Thoracic aorta (tissue), 2 donors: ENCODE measurements at places on chromosomes 2 and 18. TPM values are rescaled to one million over a fixed set of nuclear protein-coding genes. Genes with fewer than 3 reads are reported as not detected.
A peak's percentile ranks its signal among the peaks of the same experiment; 100 is the strongest.

- no peak overlapping the region for H3K4me3 ChIP-seq
- no peak overlapping the region for H3K27ac ChIP-seq
- H3K36me3 ChIP-seq = no peaks in the 10 kb centered on the region
- H3K4me1 ChIP-seq = no peaks in the 10 kb centered on the region
Observed at GRCh38 chr2:27815860-27816438, 44.4 kb downstream of the MRPL33 start.

DNA sequence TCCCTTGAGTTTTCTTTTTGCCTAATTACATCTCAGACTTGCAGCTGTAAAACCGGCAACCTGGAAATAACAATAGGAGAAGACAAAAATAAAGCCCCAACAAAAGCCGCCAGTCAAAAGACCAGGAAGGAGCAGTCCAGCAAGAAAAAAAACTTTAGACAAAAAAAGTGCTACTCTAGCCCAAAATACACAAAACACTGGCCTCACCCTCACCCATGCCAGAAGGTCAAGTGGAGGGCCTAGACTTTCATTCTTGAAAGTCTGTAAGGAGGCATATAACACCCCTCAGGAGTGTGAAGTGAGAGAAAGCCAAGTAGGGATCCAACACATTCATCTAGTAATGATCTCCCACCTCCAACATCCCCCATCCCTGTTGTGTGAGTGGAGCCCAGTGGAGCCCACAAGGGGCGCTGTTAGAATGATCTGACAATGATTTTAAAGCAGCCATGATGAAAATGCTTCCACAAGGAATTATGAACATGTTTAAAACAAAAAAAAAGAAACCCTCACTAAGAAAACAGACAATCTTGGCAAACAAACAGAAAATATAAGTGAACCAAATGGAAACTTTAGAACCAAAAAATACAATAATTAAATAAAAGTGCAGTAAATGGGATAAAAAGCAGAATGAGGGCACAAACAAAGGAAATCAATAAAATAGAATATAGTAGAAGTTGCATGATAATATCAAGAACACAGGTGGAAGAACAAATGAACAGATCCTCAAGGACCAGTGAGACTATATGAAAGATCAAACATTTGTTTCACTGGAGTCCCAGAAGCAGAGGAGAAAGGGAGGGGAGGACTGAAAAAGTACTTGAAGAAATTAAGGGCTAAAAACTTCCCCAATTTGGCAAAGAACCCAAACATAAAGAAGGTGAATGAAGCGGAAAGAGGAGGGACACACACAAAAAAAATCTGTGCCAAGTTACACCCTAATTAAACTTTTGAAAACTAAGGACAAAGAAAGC, 23.9 kb downstream of the SESTD1 start:
- peaks cover 27% of the 10 kb centered on the region for H3K4me1 ChIP-seq
- peak overlapping the region; percentile 13 for H3K27ac ChIP-seq
- H3K27me3 ChIP-seq = no peaks in the 10 kb centered on the region
- peak overlapping the region; percentile 8 for H3K4me3 ChIP-seq
- DNase-seq = no peak

DNA sequence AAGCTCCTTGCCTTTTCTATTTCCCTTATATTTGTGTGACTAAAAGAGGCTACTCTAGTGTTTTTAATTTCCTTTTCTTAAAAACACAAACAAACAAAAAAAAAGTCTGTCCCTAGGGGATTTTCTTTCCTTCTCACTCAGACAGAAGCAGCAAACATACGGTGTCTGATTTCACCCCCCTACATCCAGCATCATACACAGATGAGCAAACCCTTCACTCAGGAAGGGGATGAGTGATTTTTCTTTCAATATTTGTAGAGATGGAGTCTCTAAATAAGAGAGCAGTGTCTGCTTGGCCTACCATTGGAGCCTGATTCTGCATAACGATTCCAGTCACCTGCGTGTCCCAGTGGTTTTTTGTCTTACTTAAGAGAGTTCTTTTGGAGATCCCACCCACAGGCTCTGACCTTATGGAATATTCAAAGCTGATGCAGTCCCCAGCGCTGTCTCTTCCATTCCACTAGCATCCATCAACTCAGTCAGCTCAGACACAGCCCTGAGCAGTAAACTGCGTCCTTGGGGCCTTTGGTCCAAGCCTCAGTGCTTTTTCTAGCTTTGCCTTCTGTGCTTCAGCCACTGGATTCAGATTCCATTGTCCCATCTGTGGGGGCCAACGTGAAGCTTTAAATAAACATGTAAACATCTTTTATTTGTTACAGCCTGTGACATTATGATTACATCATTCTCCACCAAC, 52.6 kb upstream of the TPO start:
- no peaks in the 10 kb centered on the region for H3K36me3 ChIP-seq
- H3K27ac ChIP-seq = no peak overlapping the region
- H3K27me3 ChIP-seq = no peaks in the 10 kb centered on the region
- DNase-seq = no peak

DNA sequence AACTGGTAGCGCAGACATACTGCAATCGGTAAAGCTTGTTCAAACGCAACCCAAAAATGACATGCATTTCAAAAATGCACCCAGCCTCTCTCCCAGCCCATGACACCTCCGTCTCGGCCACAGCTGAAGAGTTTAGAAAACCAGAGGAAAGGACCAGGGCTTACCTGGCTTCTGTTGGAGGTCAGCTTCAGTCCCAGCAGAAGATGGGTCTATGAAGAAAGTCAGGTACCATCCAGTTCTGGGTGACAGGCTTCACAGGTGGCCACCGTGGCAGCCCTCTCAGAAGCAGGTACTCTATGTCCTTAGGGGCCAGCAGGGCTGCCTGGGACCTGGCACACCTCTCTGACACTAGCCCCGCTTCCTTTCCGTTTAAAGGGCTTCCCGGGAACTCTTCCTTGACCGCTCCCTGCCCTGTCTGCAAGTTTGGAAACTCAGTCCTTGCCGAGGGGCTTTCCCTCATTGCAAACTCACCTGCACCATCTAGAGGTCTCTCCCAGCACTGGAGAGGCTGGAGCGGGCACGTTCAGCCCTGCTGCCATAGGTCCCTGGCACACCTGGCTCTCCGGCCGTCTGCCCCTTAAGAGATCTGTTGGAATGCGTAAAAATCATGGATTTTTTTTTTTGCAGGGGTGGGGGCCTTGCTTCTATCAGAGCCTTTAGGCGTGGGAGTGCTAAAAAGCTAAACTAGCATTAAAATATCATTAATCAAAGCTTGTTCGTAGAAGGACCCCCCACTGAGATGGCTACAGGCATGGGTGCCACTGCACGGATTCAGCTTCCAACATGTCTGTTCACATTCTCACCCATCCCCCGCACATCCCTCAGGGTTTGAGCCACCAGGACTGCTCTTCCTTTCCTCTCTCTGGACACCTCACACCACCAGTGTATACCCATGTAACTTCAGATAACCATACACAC, at the start of gene EDAR:
EDAR (minus strand) TSS at position 425 of the 918 bp plus-strand sequence. CDS start 58,206 bp downstream, outside the sequence.
- H3K36me3 ChIP-seq = no peaks in the 10 kb centered on the region
- H3K27me3 ChIP-seq = no peaks in the 10 kb centered on the region
- no peak within 1 kb of the TSS for H3K27ac ChIP-seq

DNA sequence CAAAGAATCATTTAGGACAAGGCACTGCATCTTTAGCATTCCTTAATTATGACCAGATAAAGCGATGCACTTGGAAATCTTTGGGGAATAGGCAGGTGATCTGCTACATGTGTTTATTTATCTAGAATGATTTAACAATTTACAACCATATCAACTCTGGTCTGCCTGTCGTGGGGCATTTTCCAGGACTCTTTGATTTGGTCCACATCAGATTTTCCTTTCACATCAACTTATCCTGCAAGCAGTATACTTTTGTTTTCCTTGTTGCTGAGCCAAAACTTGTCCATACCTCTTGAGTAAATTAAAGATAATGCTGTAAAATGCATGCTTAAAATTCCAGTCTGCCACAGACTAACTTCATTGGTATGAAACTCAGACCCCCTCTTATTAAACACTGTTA, 312.4 kb upstream of the TCF4 start:
- H3K27me3 ChIP-seq = no peaks in the 10 kb centered on the region
- no peak for DNase-seq
- no peak overlapping the region for H3K27ac ChIP-seq
- H3K36me3 ChIP-seq = no peaks in the 10 kb centered on the region
- no peak overlapping the region for H3K4me3 ChIP-seq

GRCh38 chr2:65393743-65394422, 38.5 kb downstream of the SPRED2 start:
- H3K4me3 ChIP-seq = no peak overlapping the region
- no peaks in the 10 kb centered on the region for H3K36me3 ChIP-seq
- DNase-seq = no peak
- no peak overlapping the region for H3K27ac ChIP-seq

DNA sequence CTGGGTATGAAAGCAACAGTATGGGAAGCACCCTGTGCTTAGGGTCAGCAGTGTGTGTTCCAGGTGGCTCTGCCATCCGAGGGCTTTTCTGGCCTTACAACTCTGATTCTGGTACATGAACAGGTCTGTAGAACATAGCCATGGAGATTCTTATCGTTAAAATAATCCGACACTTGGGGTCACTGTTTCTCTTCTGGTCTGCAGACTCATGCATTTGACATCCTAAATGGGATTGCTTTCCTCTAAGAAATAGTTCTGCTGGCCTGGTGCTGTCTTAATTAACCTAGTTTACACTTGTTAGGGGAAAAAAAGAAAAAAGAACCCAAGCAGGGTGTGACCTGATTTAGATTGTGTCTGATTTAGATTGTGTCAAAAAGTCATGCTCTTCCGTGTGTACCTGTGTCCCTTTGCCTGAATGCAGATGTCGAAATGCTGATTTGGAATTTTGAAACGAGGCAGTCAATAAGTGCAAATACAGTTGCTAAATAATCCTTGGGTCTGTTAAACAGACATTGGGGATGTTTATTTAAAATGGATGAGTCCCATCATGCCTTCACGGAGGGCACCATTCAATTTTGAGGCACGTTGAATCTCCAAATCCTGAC, 59.6 kb downstream of the TRPM8 start:
- DNase-seq = no peak
- H3K27ac ChIP-seq = no peak overlapping the region
- H3K36me3 ChIP-seq = no peaks in the 10 kb centered on the region

DNA sequence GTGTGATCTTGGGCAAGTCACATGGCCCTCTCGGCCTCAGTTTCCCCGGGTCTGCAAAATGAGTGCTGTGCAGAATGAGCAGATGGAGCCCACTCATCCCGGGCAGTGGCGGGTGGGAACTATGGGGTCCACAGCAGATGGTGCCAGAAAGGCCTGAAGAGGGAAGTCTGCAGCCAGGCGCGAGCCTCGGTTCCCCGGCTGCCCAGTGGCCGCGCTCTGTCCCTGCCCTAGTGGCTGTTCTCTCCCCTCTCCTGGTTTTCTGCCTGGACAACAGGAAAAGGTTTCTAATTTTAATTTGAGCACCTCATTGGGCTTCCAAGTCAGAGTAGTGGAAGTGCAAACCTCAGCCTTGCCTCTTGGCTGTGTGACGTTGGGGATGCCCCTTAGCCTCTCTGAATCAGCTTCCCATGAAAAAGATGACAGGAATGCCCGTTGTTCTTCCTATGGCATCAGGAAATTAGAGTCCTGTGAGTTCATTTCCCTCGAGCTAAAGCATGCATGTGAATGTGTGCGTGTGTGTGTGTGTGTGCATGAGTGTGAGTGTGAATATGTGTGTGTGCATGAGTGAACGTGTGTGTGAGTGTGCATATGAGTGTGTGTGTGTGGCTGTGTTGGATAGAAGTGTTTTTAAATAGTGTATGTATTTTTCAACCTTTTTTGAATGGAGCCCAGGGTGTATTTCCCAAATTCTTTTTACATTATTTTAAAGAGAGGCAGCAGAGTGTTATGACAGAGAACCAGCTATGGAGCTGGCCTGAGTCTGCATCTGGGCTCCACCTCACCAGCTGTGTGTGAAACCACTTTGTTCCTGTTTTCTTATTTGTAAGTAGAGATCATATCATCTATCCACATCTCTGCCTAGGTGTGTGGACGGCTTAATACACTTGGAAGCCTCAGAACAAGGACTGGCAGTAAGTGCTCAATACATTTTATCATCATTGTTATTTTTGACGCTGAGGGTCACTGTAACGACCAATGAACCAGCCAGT, 41.3 kb downstream of the RRM2 start:
- no peaks in the 10 kb centered on the region for H3K36me3 ChIP-seq
- H3K27me3 ChIP-seq = no peaks in the 10 kb centered on the region
- no peak overlapping the region for H3K27ac ChIP-seq

- DNase-seq = no peak
- peaks cover 13% of the 10 kb centered on the region for H3K4me1 ChIP-seq
- H3K36me3 ChIP-seq = no peaks in the 10 kb centered on the region
- no peak overlapping the region for H3K4me3 ChIP-seq
- H3K27ac ChIP-seq = no peak overlapping the region
Observed at GRCh38 chr2:128345436-128346165, 26.9 kb upstream of the HS6ST1 start.

GRCh38 chr2:218015586-218016521, 13.1 kb upstream of the TNS1 start:
- H3K36me3 ChIP-seq = no peaks in the 10 kb centered on the region
- peaks cover 30% of the 10 kb centered on the region for H3K4me1 ChIP-seq
- H3K27ac ChIP-seq = peak overlapping the region; percentile 82
- H3K27me3 ChIP-seq = no peaks in the 10 kb centered on the region

DNA sequence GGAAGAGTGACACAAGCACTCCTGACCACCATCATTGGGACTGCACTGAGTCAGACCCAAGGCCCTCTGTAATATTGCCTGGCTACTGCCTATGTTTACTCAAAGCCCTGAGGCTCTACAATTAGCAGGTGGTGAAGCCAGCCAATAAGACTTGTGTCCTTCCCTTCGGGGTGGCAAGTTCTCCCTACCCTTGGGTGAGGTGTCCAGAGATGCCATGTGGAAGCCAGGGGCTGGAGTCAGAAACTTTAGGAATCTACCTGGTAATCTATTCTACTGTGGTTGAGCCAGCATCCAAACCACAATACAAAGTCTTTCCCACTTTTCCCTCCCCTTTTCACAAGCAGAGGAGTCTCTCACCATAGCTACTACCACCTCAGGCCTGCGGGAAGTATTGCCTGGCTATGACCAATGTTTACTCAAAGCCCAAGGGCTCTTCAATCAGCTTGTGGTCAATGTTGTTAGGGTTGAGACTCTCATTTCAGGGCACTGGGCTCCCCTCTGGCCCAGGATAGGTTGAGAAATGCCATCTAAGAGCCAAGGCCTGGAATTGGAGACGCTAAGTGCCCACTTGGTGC, 17.6 kb downstream of the DHRS9 start:
- H3K36me3 ChIP-seq = no peaks in the 10 kb centered on the region
- DNase-seq = no peak
- H3K27ac ChIP-seq = no peak overlapping the region

- H3K27ac ChIP-seq = no peak overlapping the region
- no peak overlapping the region for H3K4me3 ChIP-seq
- no peaks in the 10 kb centered on the region for H3K36me3 ChIP-seq
- H3K27me3 ChIP-seq = no peaks in the 10 kb centered on the region
Observed at GRCh38 chr2:23618794-23619530, 234.0 kb downstream of the KLHL29 start.

- peak overlapping the region; percentile 71 for H3K4me3 ChIP-seq
- H3K4me1 ChIP-seq = peaks cover 44% of the 10 kb centered on the region
- DNase-seq = no peak
- H3K27me3 ChIP-seq = no peaks in the 10 kb centered on the region
Observed at GRCh38 chr2:223050900-223051504, 988 bp upstream of the KCNE4 start.

Gene REG1B
- total RNA-seq = 1.8 TPM

Gene C1QL2
- not detected for total RNA-seq

Gene DNAJC5G
- 0.68 TPM for total RNA-seq

Gene NYAP2
- total RNA-seq = 0.14 TPM

Gene REG3G
- not detected for total RNA-seq

Gene MC5R
- not detected for total RNA-seq

Gene POMC
- 1.2 TPM for total RNA-seq
